Stimulated activated CD4-positive, alpha-beta T cell treated with anti-CD3 and anti-CD28 coated beads, Interleukin-2, amount 100 ng/mL, for 48 hours (primary cell): ENCODE measurements at places on chromosomes 3 and 15.
A peak's percentile ranks its signal among the peaks of the same experiment; 100 is the strongest.

DNA sequence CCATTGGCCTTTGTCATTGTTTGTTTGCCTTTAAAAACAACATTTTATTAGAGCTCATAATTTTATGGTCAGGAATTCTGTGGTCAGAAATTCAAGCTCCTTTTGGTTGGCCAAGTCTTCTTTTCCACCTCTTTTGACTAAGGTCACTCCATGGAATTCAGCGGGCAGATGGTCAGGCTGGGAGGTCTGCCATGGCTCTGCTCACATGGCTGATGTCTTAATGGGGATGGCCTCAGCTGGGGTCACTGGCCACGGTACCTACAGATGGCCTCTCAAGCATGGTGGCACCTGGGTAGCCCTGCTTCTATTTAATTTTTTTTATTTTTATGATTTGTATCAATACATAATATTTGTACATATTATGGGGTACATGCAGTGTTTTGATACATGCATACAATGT lies 360.8 kb upstream of the MCTP2 start:
- DNase-seq, result no peak

- DNase-seq, result no peak
Observed at GRCh38 chr3:171462224-171462623, 2.0 kb upstream of the TNIK start.

DNA sequence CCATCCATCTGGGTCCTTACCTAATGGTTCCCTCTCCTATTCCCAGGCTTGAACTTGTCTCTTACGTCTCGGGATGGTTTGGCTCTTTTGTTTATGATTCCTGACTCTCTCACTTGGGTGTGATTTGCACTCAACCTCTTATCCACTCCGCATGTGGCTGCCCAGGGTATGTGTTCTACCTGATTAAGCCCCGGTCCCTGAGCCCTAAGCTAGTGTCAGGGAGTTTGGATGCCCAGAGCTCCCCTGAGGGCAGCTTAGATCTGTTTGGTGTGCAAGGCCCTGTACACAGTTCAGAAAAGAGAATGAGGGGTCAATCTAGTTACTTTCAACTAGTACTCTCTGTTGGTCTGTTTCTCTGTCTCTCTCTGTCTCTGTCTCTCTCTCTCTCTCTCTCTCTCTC lies 15.9 kb upstream of the STARD5 start:
- DNase-seq, result no peak

DNA sequence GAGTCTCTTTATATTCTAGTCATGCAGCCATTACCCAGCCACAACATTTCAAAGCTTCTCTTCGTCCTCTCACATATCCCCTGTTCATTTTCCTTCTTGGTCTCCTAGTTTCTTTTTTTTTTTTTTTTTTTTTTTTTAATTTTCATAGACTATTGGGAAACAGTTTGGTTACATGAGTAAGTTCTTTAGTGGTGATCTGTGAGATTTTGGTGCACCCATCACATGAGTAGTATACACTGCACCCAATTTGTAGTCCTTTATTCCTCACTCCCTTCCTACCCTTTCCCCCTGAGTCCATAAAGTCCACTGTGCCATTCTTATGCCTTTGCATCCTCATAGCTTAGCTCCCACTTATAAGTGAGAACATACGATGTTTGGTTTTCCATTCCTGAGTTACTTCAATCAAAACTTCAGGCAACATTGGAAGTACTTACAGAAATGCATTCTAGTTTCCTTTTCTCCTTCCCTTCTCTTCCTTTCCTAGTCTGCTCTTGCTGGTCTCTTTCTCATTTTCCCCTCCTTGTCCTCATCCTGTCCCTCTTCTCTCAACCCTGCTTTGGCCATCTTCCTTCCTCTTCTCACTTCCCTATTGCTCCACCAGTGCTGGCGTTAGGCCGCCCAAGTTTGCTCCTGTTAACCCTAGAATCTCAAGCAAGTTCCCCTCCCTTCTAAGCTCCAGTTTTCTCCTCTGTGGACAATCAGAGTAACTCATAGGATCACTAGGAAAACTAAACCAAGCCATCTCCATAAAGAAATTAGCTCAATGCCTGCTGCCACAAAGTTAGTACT lies 4.8 kb downstream of the ATP8B4 start:
- no peak for DNase-seq

- peak; percentile 52 for DNase-seq
Observed at GRCh38 chr15:65400760-65401610, 21.8 kb downstream of the IGDCC4 start.

DNA sequence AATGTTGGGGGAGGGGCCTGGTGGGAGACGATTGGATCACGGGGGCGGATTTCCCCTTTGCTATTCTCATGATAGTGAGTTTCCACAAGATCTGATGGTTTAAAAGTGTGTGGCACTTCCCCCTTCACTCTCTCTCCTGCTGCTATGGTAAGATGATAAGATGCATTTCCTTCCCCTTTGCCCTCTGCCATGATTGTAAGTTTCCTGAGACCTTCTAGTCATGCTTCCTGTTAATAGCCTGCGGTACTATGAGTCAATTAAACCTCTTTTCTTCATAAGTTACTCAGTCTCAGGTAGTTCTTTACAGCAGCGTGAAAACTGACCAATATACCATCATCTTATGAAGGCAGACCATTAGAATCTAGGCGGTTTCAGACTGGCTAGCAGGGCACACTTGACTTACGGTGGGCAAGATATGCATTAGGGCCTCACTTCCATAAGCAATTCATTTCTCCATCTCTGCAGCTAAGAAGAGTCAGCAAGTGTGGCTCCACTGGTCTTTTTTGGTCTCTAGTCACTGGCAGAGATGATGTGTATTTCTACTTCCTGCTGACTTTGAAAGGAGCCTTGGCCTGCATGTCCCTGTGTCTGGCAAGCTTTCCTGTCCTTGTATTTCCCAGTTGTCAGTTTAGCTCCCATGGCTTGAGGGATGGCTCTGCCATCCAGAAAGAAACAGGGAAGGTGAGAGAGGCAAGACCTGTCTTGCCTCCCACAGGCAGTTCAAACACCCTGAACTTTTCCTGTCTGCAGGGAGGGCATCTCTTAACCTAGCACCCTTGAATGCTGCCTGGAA lies 109.0 kb upstream of the ADAMTS9 start:
- no peak for DNase-seq

DNA sequence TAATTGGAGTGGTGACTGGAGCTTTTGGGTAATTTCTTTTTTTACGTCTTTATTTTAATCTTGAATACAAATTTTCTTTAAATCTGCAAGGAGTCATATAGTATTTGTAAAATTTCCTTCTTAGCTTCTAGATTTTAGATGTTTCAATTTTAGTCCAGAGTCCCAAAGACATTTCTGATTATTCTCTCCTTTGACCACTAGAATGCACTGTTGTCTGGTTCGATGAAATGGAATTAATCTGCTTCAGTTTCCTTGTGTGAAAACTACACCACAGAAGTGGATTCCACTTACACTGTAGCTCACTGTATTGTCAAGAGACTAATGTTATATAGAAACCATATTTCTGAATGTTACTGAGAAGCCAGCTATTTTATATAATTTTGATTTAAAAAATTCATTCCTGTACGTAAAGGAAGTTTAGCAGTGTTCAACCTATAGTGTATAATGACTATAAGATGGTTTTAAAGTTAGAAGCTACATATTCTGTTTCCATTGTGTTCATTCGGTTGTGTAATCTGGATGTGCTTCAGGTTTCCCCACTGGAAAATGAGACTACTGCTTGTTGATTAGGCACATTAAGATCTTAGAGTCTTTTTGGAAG lies 6.1 kb downstream of the GRAMD1C start:
- DNase-seq, result no peak

- DNase-seq, result no peak
Observed at GRCh38 chr3:155323063-155323666, 29.7 kb upstream of the STRIT1 start.

GRCh38 chr3:141229132-141229531 lies 2.5 kb upstream of the PXYLP1 start:
- no peak for DNase-seq

- no peak for DNase-seq
Observed at GRCh38 chr15:100725121-100726069, 123.0 kb downstream of the ASB7 start.

DNA sequence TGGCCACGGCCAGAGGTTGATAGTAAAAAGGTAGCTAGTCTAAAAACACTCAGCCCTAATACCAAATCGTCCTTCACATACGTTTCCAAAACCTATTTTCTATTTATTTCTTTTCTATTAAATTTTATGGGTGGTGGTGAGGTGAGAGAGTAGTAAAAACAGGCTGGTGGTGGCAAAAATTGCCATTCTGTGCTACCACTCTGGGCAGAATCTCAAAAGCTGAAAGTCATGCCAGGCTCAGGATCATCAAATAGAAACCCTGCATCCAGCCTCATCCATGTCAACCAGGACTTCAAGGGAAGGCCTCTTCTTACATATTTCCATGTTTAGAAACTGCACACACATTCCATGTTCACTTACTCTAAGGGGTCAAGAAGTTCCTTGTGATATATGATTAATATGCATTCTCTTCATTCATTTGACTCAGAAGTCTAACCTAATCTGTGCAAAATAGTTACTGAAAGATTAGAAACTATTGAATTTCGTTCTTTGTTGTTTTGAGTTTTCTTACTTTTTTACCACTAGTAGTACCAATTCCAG lies 153.1 kb downstream of the TNIK start:
- no peak for DNase-seq

GRCh38 chr15:73959801-73960200 lies 32.3 kb downstream of the STOML1 start:
- DNase-seq, result no peak

DNA sequence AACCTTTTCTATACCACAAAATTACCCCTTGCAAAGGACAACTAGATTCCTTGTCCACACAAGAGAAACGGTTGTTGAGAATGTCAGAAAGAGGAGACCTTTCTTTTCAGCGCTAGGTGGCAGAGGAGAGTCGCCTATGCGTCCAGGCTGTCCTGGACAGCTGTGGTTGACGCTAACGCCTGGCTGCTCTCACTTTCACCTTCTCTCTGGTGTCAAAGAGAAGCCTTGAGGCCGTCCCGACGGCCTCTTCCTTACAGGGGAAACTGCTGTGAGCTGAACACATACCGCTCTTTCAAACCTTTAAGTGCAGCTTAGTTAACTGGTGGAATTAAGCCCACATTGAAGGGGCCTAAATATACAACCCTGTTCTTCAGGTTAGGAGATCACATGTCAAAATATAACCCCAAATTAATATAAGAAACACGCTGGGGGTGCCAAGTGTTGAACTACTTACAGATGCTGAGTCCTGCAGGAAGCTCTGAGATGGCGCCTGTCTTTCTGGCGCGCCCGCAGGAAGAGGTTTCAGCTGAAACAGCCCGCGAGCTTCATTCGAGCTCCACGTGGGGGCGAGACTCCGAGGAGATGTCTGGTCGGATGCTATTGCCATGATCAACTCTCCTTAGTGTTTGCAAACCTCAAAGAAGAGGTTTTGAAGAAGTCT lies 26.1 kb upstream of the KBTBD8 start:
- peak; percentile 59 for DNase-seq

GRCh38 chr3:151625086-151625485 lies 108.6 kb upstream of the AADACL2 start:
- no peak for DNase-seq

- no peak for DNase-seq
Observed at GRCh38 chr15:99486371-99487336, 79.1 kb upstream of the MEF2A start.

DNA sequence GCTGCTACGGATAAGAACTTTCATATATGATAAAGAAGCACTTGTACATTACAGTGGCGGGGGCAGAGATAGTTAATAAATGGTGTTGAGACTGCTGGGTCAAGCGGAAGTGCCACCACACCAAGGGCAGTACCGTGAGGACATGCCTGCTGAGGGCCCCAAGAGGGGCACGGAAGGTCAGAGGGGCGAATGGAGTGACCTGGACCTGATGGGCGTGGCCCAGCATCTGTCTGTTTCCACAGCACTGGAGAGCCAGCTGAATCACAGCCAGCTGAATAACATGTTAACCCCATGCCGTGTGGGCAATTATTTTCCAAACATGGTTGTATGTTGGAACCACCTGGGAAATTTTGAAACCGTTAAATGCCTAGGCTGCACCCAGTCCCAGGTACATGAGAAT lies 37.2 kb downstream of the ANKDD1A start:
- DNase-seq, result no peak

GRCh38 chr3:114480442-114480841 lies 186.6 kb downstream of the TIGIT start:
- DNase-seq, result no peak

- no peak for DNase-seq
Observed at GRCh38 chr3:197518881-197519421, 36.8 kb downstream of the BDH1 start.

DNA sequence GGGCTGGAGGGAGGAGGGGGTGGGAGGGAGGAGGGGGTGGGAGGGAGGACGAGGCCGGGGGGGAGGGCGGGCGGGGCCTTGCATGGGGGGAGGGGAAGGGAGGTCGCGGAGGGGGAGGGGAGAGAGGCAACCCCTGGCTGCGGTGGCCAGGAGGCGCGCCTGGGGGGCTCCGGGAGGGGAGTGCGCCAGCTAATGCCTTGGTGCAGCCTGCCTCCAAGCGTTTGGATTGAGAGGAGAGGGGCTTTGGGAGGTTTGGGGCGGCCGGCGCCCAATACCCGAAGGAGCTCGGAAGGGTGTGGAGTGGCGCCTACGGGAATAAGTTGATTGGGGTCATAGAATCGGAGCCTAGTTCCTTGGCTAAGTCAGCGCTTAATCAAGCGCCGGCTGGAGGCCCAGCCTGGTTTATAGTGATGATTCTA lies 557 bp downstream of the TFG start:
- no peak for DNase-seq

- no peak for DNase-seq
Observed at GRCh38 chr3:126080970-126081369, 3.0 kb downstream of the SLC41A3 start.

- no peak for DNase-seq
Observed at GRCh38 chr3:106008766-106009165, 140.0 kb upstream of the CBLB start.

DNA sequence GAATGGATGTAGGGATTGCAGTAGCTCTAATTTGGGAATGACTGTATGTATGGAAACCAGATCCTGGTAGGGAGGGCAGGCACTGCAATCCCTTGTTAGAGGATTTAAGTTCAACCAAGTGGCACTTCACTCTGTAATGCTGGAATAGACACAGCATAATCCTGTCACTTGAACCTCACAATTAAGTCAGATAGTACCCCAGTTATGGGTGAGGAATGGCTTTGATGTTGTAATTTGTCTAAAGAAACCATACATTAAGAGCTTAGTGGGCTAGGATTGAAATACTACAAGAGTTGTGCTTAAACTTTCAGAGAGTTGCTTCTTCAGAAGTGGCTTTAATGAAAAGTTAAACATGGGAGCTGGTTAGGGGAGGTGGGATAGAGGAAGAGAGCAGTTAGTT lies 9.3 kb downstream of the RAB7A start:
- DNase-seq, result no peak

GRCh38 chr3:152359385-152360248 lies 90.9 kb downstream of the MBNL1 start:
- DNase-seq, result no peak

- no peak for DNase-seq
Observed at GRCh38 chr15:32824777-32825176, 107.0 kb downstream of the GREM1 start.

- no peak for DNase-seq
Observed at GRCh38 chr3:65907232-65908130, 131.2 kb downstream of the MAGI1 start.

- no peak for DNase-seq
Observed at GRCh38 chr3:97389936-97390335, 374.6 kb upstream of the ARL6 start.

- DNase-seq, result no peak
Observed at GRCh38 chr3:130946882-130947281, 53.0 kb downstream of the ATP2C1 start.
